Midbrain (tissue), 1 donor: ENCODE measurements at places on chromosomes 5 and 9.

DNA sequence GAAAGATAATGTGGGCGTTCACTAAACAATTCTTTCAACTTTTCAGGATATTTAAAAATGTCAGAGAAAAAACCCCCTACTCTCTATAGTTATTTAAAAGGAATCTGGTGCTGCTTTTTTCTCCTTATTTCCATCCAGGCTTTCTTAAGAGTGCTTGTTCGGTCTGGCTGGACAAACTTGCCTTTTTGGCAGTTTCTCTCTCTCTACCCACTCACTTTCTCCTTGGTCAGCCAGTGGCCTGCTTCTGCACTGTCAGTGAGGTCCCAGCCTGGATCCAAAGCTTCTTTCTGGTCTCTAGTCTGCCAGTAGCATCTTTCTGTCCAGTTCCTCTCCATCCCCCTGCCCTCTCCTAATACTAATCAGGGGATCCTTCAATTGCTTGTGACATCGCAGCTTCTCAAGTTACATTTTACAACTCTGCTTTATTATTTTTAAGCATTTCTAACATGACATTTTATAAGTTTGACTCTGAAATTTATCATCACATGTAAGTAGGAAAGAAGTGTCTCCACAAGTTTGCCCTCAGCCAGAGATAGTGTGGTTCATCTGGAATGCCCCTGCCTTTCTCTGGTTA, 50.4 kb downstream of the PIK3R1 start:
- DNase-seq: no peak

GRCh38 chr5:100270023-100270771, 265.0 kb upstream of the FAM174A start:
- DNase-seq: peak; percentile 33

DNA sequence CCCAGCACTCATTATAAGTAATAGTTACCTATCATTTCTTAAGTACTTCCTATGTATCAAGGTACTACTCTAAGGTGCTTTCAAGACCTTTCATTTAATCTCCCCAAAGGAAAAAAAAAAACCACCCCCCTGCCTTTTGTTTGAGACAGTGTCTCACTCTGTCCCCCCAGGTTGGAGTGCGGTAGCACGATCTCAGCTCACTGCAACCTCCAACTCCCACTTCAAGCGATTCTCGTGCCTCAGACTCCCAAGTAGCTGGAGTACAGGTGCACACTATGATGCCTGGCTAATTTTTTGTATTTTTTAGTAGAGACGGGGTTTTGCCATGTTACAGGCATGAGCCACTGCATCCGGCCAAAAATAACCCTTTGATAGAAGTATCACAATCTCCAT, 29.9 kb downstream of the SERINC5 start:
- DNase-seq: no peak

DNA sequence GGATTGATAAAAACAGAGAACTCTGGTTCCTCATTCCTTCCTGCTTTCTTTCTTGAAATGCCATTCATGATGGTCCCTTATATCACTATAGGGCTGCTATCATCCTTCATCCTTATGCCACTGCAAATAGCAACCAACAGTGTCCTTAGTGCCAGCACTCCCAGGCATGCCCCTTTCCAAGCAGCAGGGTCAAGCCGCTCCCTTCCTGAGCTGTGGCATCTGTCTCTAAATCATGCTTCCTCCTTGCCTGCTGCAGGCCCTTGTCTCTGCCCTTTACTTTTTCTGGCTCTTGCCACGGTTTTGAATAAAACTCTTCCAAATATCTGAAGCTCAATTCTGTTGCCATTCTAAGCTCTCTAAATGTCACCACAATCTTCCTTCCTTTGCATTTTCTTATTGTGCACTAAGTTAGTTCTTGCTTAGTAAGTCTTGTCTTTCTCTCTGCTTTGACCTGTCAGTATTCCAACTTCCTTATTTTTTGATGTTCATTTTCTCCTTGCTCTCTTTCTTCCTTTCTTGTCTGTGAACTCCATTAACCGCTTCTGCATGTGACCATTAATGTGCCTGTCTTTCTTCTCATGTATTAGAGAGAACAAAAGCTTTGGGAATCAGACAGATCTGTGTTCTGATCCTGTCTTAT, 19.9 kb downstream of the TLR4 start:
- no peak for DNase-seq

DNA sequence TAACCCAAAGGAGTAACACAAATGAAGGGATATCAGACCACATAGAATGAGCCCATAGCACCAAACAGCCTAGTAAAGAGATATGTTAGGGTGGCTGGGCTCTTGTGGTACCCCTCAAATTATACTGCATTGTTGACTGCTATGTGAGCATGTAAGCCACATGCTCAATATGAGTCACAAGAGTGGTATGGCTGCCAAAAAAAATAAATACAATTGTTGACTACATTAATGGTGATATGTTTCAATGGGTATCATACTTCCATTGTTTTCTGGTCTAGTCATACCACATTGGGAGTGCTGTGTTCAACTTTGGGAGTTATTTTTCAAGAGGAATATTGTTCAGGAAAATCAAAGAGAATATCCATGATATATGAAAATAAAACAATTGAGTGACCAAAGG, 162.4 kb upstream of the PIK3R1 start:
- DNase-seq: no peak

DNA sequence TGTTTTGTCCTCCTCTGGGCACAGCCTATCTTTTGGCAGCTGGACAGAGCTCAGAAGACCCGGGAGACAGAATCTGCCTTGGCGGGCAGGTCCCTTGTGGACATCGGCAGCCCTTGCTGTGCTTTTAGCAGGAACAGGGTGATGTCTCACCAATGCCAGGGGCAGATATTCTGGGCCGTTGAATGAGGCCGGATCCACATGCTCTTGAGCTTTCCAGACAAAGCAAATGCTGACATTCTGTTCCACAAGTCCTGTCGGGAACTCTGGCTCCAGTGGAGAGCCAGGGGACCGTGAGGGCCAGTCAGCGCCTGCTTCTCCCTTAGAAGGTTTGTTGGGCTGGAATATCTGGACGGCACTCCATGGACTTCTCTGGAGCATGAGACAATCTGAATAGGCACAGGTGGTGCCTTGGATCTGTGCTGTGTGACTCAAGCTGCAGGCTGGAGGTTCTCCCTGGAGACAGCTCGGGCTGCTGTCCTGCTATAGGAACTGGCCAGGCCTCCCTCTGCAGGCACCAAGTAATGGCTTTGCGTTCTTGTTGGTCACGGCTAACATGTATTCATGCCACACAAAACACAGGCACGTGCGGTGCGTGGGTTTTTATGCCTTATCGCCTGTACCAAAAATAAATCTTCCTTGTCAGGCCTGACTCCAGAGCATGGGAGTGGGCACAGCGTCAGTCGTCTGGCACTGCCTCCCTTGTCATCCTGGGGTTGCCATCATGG, 80.3 kb downstream of the GADD45G start:
- peak; percentile 44 for DNase-seq

- no peak for DNase-seq
Observed at GRCh38 chr9:95171001-95171400, 146.5 kb downstream of the FANCC start.

GRCh38 chr5:82142928-82143577, 135.1 kb downstream of the RPS23 start:
- no peak for DNase-seq

- DNase-seq: no peak
Observed at GRCh38 chr5:157816682-157817386, 42.1 kb downstream of the CLINT1 start.

GRCh38 chr9:104903609-104904008, 24.3 kb downstream of the ABCA1 start:
- no peak for DNase-seq

- DNase-seq: no peak
Observed at GRCh38 chr9:126548312-126548711, 65.4 kb upstream of the LMX1B start.

DNA sequence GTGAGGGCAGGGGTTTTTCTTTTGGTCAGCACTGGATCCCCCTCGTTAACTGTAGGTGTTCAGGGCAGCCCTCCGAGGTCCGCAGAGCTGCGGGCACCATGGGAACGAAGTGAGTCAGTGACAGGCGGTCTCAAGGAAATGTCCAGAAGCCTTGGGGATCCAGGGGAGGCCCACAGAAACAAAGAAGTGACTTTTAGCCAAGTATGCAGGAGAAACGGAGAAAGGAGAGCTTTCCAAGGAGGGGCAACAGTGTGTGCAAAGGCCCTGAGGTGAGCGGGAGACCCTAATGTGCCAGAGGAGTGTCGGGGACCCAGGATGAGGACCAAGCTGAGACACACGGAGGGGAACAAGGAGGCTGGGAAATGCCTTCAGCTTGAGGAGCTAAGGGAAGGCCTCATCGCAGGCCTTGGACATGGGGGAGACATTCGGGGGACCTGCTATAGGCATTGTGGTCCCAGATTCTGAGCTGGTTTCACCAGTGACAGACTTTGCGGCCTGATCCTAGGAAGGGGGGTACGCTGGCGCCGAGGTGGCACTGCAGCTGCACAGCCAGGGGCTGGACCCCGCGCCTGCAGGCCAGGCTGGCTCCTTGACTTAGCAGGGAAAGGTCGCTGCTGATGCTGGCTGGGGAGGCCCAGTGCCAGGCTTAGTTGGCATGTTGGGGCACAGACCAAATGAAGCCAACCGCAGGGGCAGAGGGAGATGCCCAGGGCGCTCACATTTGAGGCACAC, 3.3 kb downstream of the LTC4S start:
- DNase-seq: no peak

DNA sequence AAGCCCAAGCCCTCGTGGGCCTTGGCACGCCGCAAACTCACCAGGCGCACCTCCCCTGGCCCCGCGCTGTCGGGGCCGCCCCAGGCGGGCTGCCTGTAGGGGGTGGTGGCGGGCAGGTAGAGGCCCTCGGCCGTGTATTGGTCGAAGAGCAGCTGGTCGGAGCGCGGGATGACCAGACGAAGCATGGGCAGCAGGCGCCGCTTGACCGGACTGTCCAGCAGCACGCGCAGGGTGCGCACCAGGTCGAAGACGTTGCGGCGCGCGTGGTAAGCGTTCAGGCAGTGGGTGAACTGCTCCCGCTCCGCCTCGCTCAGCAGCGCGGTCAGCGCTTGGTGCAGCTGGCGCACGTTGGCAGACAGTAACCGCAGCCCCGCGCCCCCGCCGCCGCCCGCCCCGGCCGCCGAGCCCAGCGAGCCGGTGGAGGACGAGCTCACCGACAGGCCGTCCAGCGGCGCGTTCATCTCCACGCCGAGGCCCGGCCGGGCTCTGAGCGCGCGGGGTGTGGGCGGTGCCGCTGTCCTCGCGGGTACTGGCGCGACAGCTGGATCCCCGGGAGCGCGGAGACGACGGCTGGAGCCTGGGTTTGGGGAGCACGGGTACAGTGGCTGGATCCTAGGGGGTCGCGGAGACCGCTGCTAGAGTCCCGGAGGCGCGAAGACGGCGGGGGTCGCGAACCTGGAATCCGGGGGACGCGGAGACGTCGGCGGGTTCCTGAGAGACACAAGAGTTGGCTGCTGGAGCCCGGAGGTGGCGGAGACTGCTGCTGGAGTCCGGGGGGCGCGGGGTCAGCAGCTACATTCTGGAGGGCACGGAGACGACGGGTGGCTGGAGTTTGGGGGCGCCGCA, 709 bp downstream of the WHRN start:
- no peak for DNase-seq

DNA sequence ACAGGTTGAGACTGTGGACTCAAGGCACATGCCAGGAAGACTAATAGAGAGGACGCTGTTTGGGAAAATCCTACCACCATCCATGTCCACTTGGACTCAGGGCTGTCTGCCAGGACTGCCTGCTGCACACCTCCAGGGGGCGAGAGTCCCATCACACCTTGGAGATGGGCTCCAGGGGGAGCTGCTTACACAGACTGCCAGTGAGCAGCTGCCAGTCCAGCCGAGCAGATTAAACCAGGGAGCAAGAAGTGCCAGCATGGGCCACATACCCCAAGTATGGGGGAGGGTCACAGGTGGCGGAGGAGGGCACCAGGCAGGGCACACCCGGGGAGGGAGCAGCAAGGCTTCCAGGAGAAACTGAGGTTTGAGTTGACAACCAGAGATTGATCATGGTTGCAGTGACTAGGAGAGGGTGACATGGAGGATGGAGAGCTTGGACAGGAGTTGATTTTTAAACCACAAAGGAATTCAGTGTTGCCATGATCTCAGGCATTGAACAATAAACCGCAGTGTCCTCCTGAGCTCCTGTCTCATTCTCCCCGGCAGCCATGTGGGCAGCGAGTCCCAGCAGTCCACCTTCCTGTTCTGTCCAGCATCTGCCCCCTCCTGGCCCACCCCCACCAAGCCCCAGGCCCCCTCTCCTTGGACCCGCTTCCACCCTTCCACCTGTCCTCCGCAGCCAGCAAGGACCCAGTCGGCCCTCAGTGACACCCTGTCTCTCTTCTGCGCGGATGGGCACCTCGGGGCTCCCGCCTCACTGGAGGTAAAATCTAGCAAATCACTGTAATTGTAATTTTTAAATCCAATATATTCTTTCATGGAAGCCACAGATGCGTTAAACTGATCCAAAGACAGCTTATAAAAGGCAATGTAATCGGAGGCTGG, 3.1 kb upstream of the VAV2 start:
- no peak for DNase-seq

GRCh38 chr9:131954299-131954698, 125.4 kb downstream of the MED27 start:
- no peak for DNase-seq

- no peak for DNase-seq
Observed at GRCh38 chr5:137933491-137933911, 44.2 kb downstream of the PKD2L2 start.

- DNase-seq: no peak
Observed at GRCh38 chr9:114289106-114289505, 33.8 kb upstream of the ORM1 start.

GRCh38 chr9:124007565-124008302, 3.8 kb upstream of the LHX2 start:
- DNase-seq: no peak

DNA sequence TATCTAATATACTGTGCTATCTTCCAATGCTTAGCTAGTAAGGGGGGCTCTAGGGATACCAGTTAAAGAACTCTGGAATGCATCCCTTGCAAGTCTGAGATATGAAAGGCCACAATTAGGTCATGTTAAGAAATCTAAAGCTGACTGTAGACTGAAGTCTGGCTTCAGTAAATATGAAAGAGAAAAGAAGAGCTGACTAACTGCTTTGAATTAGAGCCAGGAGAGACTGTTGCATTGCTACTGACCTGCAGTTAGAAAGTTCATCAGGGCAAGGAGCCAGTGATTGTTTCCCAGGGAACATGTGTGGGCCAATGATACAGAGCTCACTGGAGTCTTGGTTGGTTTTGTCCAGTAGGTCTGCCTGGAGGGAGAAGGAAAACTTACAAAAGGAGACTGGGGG, 472.1 kb upstream of the TNC start:
- DNase-seq: no peak

DNA sequence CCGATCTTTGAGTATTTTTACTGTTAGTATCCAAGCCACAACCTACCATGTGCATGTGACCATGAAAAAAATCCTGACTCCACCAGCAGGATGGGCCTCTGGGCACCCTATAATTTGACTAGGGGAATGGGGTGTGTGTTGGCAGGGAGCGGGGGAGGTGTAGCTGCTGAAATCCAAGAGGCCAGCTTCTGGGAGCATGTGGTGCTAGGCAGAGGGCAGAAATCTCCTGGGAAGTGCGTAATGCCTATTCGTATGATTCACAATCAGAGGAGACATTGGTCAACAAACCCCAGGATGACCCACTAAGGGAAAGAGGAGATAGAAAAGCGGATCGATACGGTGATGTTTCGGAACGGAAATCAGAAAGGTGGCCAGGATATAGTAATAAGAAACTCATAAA, 149.9 kb downstream of the ARSB start:
- DNase-seq: no peak
